Activated T-helper 2 cell treated with anti-CD3 and anti-CD28 coated beads, Interferon-gamma antibody, Interleukin-2, Interleukin-4, amounts not matched to agents 10 μg/mL and 5 μg/mL and 100 μg/mL, durations not matched to agents 14 hours and 24 hours and 36 hours (primary cell): ENCODE measurements at places on chromosomes 7 and 10.

- DNase-seq = no peak
Measured at GRCh38 chr7:37694208-37695094, 10.9 kb downstream of the GPR141 start.

DNA sequence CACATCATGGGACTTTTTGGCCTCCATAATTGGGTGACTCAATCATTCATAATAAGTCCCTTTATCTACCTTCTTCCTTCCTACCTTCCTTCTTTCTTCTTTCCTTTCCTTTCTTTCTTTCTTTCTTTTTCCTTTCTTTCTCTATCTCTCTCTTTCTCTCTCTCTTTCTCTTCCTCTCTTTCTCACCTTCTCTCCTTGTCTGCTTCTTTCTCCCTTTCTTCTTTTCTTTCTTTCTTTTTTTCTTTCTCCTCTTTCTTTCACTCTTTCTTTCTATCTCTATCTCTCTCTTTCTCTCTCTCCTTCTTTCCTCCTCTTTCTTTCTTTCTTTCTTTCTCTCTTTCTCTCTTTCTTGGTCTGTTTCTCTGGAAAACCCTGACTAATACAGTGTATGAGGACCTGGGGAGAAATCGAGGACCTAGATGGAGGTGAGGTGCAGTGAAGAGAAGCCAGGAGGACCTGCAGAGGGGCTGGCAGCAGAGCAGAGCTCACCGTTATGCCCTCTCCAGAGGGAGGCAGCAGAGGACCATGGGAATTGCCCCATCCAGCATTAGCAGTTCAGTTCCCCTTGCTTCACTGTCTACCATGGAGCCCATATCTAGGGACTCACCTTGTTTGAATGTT, 52.7 kb upstream of the BTRC start:
- DNase-seq = no peak

DNA sequence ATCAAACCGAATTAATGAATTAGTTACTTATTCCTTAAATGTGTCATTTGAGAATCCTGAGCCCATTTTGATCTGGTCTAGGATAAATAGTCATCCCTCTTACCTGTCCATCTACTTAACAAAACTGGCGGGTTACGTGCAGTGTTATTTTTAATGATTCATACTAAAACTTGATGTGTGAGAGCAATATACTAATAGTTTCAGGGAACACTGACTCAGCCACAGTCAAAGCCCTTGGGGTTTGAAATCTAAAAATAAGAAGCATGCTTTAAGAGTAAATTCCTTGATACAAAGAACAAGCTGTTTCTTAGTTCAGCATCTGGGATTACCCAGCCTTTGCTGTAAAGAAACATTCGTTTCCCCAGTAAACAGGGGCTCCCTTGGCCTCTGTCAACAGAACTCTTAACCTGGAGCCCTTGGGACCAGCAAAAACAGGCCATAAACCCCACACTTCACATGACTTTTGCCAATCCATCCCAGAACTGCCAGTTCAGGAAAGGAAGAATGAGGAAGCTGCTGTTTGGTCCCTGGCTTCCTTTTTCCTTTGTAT, 370.6 kb upstream of the IGFBP3 start:
- DNase-seq = no peak

- no peak for DNase-seq
Measured at GRCh38 chr10:117546020-117546580, 3.6 kb downstream of the EMX2 start.

GRCh38 chr10:121854809-121855445, 72.9 kb downstream of the ATE1 start:
- no peak for DNase-seq

- DNase-seq = no peak
Measured at GRCh38 chr10:133391249-133391635, 2.7 kb upstream of the MTG1 start.

DNA sequence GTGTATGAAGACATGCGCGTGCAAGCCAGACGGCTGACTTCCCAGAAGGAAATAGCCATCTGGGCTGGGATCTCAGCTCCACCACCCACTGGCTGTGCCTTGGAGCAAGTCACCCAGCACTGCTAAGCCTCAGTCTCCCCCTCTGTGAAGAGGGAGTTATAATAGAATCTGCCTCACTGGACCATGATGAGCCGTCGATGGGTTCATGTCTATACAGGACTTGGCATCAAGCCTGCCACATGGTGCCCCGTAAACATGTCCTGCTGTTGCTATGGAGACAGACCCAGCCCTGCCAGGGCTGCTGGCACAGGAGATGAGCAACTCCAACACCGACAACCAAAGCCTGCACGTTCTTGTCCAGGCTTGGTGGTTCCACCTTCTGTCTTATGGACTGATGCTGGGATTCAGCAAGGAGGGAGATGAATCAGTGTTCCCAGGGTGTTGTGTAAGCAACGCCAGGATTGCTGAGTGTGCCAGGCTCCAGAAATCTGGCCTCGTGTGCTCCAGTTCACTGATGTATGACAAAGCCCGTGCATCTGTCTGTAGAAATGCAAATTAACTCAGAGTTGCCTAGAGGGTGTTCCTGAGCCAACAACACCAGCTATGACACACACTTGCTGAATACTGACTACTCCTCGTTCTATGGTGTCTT, 5.6 kb downstream of the GPR15LG start:
- no peak for DNase-seq

DNA sequence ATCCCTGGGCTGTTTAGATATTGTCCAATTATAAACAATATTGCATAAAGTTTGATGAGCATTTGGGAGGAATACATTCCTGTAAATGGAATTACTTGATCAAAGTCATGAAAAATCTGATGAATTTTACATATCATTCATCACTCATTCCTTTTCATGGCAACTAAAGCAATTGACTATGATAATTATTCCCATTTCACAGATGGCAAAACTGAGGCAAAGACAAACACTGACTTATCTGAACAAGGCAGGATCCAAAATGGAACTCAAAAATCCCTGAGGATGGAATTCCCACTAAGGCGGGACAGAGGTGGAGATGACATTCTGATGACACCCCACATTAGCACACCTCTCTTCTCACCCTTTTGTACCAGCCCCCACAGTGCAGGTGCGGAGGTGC, 17.1 kb downstream of the SLIT1 start:
- no peak for DNase-seq

GRCh38 chr10:132115732-132116131, 50.0 kb downstream of the JAKMIP3 start:
- DNase-seq = no peak

- no peak for DNase-seq
Measured at GRCh38 chr10:11841375-11841774, 18.2 kb downstream of the PROSER2 start.

DNA sequence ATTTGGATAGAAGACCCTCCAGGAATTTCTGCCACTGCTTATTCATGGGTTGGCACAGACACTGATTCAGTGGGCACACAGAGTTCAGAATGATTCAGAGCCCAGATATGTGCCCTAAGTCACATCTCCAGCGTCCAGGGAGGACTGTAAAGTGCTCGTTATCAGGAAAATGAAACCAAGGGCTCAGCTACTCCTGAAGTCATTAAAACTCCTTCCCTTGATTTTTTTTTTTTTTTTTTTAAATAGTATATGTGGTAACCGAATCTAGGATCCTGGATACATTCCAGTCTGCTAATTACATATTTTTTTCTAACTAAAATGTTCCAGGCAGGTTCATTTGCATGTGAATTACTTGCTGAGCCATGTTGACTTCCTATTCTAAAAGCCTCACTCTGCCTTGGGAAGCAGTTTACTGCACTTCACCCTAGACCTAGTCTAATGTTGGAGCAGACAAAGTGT, 34.7 kb downstream of the MET start:
- DNase-seq = no peak

GRCh38 chr10:75449382-75450074, 18.1 kb downstream of the LRMDA start:
- no peak for DNase-seq

DNA sequence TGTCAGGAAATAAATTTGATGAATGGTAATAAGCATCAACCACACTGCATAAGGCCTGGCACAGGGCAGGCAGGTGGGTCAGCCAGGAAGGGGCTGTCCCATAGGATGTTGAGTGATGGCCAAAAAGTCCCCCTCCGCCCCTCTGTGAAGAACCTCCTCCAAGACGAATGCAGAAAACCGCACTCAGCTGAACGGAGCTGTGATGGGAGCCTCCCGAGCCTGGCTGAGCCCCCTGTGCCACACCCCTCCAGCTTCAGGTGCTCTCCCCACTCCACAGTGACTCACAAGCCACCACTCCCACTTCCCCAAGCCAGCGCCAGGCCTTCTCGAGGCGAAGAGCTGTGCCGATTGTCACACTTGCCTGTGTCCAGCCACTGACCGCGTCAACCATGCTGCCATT, 184.2 kb downstream of the MAD1L1 start:
- DNase-seq = no peak

DNA sequence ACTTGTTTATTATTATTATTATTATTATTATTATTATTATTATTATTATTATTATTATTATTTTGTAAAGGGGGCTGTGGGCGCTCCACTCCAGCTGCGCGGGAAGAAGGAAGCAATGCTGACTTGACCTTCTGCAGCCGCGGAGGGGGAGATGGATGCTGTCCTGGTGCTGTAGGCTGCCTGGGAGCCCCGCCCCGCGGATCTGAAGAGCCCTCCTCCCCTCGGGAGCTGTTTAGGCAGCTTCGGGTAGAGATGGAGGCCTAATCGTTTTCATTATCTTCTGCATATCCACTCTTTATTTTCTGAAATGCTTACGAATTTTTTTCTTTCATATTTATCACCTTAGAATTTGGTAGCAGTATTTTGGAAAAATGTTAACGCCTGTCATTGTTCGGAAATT, 101.2 kb upstream of the KLF6 start:
- no peak for DNase-seq

- no peak for DNase-seq
Measured at GRCh38 chr7:129163875-129164544, 19.5 kb downstream of the TSPAN33 start.

DNA sequence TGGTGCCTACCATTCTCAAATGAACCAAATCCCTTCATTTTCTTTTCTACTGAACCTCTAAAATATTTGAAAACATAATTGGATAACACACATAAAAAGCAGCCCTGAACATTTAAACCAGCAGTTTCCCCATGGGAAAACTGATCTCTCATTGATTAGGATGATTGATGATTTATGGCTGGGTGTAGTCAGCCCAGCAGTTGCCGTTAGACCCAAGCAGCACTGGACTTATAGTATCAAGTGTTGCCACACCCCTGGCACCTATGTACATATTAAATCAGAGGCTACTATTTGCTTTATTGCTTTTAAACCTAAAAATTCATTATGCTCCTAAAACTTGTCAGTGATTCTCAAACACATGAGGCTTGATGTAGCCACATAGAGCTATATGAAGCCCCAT, 20.2 kb upstream of the SLC25A13 start:
- DNase-seq = no peak

GRCh38 chr10:48291190-48291589, 15.3 kb upstream of the MAPK8 start:
- no peak for DNase-seq

GRCh38 chr7:19944363-19945120, 171.1 kb upstream of the TMEM196 start:
- no peak for DNase-seq

DNA sequence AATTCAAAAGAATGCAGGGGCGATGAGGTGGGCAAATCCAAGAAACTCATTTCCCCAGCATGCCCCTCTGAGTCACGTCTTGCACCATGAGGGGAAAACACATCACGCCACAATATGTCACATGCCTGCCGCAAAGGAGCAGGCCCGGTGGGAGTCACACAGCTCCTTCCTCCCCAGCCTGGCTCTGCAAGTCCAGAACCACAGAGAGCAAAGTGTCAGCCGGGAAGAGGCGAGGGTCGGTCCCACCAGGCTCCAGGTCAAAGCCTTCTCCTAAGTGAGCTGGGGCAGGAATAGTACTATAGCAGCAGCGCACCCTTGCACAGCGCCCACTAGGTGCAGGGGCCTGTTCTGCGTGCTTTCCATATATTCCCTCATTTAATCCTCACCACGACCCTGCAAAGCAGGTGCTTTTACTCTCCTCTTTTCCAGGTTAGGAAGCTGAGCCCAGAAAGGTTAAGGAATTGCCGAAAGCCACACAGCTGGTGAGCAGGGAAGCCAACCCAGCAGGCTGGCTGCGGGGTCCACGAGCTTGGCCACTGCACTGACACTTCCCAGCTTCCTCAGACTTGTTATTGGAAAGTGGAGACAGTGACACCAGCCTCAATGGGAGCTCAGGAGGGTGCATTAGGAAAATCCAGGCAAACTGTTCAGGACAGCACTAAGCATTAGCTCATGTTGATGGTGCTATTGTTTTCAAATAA, 94.0 kb upstream of the ZMIZ1 start:
- peak; percentile 28 for DNase-seq

DNA sequence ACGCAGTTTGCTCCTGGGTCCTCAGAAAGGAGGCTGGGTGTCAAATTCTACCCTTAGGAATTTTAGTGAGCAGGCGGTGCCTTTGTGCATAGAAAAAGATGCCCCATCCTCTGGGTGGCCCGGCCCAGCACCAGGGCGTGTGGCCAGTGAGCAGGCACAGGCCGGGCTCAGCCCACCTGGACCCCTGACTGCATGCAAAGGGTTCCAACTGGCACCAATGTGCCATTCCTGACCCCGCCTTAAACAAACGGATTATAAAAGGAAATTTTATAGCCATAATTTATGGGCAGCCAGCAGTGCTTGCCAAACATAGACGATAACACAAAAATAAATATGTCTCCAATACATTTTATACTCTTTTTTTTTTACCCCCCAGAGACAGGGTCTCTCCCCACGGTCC, 40.1 kb upstream of the GNA12 start:
- no peak for DNase-seq

GRCh38 chr7:152402384-152403250, 33.2 kb downstream of the KMT2C start:
- no peak for DNase-seq

DNA sequence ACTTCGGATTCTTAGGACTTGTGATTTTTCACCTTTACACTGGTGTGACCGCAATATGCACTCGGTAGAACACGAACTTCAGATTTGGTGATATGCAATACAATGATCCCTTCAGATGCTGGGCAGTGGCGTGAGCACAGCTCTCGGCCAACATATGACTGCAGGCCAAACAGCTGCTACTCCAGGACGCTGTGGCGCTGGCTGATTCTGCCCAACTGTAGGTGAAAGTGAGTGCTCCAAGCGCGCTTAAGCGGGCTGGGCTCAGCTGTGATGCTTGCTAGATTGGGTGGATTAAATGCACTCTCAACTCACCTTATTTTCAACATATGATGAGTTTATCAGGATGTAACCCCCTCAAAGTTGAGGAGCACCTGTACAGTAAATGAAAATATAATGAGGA, 137.6 kb upstream of the RET start:
- no peak for DNase-seq

DNA sequence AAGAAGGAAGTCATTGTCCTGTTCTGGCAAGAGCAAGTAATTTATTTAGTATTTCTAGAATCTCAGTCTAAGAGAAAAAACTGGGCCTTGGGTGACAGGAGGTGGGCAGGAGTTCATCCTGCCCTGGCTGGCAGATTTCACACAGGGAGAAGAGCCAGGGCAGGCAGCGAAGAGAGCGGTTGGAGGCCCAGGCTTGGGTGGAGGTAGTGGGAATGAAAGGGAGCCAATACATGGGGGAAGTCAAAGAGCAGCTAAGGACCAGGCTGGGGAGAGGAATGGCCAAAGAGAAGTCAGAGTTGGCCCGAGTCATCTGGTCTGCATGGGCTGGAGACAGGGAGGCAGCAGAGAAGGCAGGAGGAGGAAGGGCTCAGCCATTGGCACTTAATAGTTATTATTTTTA, 51.4 kb downstream of the HECW1 start:
- DNase-seq = no peak
